ENCODE measurements at places on chromosomes 2 and 18. TPM values are rescaled to one million over a fixed set of nuclear protein-coding genes. Genes with fewer than 3 reads are reported as not detected.

HOXD12 gene
- not detected for polyA plus RNA-seq

SLC5A7 gene
- polyA plus RNA-seq = 0.09 TPM

ZEB2 gene
- 40.2 TPM for polyA plus RNA-seq

MC4R gene
- polyA plus RNA-seq = not detected

SH3RF3 gene
- 5.7 TPM for polyA plus RNA-seq

OTX1 gene
- not detected for polyA plus RNA-seq

CMPK2 gene
- 2.7 TPM for polyA plus RNA-seq

OSGEPL1 gene
- 8.2 TPM for polyA plus RNA-seq
